RPMI8226 (cell line): ENCODE measurements at places on chromosomes 12 and 14.

- DNase-seq, result no peak
Observed at GRCh38 chr12:97645726-97646125, 183.1 kb downstream of the RMST start.

DNA sequence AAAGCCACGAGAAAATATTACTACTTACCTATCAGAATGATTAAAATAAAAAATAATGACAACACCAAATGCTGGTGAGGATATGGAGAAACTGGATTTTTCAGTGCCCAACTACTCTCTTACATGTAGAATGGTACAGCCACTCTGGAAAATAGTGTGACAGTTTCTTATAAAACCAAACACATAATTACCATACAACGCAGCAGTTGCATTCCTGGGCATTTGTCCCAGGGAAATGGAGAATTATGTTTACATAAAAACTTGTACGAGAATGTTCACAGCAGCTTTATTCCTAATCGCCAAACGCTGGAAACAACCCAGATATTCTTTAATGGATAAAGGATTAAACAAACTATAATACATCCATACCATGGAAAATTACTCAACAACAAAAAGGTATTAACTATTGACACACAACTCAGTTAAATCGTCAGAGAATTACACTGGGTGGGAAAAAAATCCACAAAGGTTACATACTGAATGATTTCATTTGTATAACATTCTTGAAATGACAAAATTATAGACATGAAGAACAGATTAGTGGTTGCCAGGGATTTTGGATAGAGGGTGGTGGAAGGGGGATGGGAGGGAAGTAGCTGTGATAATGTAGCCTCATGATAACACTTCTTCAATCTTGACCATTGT, 35.4 kb downstream of the TAOK3 start:
- DNase-seq, result no peak

GRCh38 chr14:65794674-65795279, 382.2 kb downstream of the FUT8 start:
- DNase-seq, result no peak

- no peak for DNase-seq
Observed at GRCh38 chr14:89889626-89890025, 64.9 kb downstream of the EFCAB11 start.

DNA sequence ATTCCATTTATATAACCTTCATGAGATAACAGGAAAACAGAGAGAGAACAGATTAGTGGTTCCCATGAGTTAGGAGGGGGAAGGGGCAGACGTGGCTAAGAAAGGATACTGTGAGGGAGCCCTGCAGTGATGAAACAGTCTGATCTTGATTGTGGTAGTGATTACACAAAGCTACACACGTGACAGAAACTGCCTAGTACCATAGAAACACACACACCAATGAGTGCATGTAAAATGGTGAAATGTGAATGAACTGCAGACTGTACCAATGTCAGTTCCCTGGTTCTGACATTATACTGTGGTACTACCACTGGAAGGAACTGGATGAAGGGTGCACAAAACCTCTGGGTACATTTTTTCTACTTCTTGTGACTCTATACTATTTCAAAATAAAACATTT, 36.9 kb downstream of the NRDE2 start:
- no peak for DNase-seq

GRCh38 chr12:5244513-5244972, 187.4 kb upstream of the NTF3 start:
- no peak for DNase-seq

GRCh38 chr12:82277582-82277981, 80.6 kb downstream of the CCDC59 start:
- DNase-seq, result no peak
